Thymus (tissue), 14 donors: ENCODE measurements at places on chromosomes 5 and 9. TPM values are rescaled to one million over a fixed set of nuclear protein-coding genes. Genes with fewer than 3 reads are reported as not detected.

The MORN5 gene
- total RNA-seq, result not detected

The OR1J2 gene
- total RNA-seq, result not detected

The GFI1B gene
- total RNA-seq, result 0.61 TPM

The CDKN2A gene
- 1.6 TPM for total RNA-seq

The C5 gene
- 2.4 TPM for total RNA-seq

The PCDHGB3 gene
- 0.33 TPM for total RNA-seq

The MEGF10 gene
- 1.1 TPM for total RNA-seq

The OTP gene
- 0.05 TPM for total RNA-seq

The TPPP gene
- total RNA-seq, result 0.24 TPM

The NIM1K gene
- 0.19 TPM for total RNA-seq

The ACSL6 gene
- total RNA-seq, result 1.7 TPM

The PKD2L2 gene
- not detected for total RNA-seq

The FBP2 gene
- total RNA-seq, result 0.38 TPM

The LECT2 gene
- not detected for total RNA-seq

The AMACR gene
- 7.5 TPM for total RNA-seq

The EGFLAM gene
- total RNA-seq, result 24.0 TPM

- no peak for DNase-seq
These were observed 7.4 kb downstream of the CER1 start for GRCh38 chr9:14715102-14715501.

DNA sequence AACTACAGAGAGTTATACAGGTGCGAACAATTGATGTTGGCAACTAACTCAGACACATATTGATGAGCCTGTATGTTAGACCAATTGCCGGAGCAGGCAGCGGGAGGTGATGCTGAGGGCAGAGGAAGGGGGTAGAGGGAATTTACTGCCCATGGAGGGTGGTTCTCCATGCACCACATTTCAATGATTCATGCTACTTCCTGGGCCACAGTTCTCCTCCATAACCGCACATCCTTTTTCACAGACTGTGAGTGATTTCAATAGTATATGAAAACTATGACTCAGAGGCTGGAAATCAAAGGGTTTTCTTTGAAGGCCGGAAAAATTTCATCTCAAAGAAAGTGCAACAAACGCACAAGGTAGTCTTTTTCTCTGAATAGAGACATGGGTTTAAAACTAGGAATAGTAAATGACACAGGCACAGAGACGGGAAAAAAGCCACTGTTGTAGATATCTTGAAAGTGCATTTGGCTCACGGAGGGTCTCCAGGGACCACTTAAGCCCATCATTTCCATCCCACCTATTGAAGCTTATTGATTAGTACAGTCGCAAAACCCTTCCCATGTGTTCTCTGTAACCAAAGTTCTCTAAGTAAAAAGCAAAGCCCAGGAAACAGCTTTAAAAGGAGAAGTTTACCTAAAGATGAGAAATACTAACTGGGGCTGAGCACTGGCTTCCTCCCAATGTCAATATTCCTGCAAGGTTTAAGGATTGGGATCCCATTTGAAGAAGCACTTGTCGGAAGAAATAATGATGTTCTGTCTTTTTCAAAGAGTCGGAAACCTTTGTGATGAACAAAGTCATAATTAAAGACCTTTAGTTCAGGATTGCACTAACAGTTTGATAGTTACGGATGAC lies 28.0 kb upstream of the ADAM19 start:
- no peak for DNase-seq

DNA sequence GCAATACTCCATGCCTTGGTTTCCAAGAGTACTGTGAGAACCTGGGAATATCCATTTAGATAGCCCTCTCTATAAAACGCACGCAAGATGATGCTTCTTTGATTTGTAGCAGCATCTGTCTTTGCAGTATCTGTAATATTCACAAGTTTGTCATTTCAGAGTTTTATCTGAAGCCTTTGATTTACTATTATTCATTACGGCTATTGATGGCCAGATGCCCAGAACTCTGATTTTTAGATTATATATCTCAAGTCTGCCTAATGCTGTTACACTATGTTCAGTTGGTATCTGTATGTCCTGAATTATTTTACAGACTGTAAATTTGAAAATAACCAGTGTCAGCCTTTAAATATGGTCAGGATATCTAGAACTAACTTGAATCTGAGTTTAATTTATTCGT lies 233.3 kb downstream of the FAM170A start:
- DNase-seq, result no peak

- no peak for DNase-seq
These were observed 1075.0 kb downstream of the CDH9 start for GRCh38 chr5:25963251-25964008.

GRCh38 chr5:93929131-93929530 lies 187.7 kb upstream of the POU5F2 start:
- no peak for DNase-seq

- DNase-seq, result no peak
These were observed 212.0 kb downstream of the SREK1 start for GRCh38 chr5:66356011-66356565.

DNA sequence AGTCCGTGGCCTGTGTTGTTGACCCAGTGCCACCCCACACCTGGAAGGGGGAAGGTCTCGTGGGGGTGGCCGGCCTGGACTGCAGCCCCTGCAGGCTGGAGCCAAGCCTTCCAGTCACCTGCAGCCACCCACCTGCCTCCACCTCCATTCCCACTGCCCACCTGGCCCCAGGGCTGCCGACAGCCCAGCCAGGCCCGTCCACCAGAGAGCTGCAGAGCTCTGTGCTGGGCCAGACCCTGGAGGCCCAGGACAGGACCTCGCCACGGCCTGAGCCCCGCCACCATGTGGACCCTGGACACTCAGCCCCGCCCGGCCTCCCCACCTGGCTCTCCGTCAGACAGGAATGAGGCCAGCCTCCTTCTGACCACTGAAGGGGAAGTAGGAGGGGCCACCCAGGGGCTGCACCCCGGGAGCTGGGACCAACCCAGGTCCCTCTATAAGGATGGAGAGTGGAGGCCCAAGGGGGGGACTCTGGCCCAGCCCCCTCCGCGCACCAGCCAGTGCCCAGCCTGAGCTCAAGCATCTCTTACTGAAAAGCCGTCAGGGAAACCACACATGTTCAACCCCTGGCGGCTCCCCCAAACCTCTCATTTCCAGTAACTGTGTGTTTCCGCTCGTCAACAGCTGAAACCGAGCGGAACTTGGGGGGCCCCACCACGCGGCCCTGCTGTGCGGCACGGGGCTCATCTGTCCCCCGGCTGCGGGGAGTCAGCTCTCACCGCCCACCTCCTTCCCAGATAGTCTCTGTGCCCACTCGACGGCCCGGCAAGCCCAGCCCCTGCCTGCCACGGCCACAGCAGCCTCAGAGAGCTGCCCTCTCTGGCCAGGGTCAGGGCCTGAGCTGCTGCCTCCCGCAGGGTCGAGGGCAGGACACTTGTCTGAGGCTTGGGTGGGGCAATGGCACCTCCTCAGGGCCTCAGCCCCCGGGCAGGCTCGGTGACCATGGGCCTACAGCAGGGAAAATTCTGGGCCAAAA lies 12.8 kb downstream of the NOTCH1 start:
- DNase-seq, result peak; percentile 71

GRCh38 chr5:135264451-135265440 lies 134.3 kb downstream of the MACROH2A1 start:
- no peak for DNase-seq

- DNase-seq, result no peak
These were observed 59.4 kb downstream of the ADAMTS16 start for GRCh38 chr5:5199495-5199894.

- DNase-seq, result no peak
These were observed 62.5 kb downstream of the NFIB start for GRCh38 chr9:14251154-14252071.

- no peak for DNase-seq
These were observed 19.4 kb downstream of the EFNA5 start for GRCh38 chr5:107651325-107651724.

DNA sequence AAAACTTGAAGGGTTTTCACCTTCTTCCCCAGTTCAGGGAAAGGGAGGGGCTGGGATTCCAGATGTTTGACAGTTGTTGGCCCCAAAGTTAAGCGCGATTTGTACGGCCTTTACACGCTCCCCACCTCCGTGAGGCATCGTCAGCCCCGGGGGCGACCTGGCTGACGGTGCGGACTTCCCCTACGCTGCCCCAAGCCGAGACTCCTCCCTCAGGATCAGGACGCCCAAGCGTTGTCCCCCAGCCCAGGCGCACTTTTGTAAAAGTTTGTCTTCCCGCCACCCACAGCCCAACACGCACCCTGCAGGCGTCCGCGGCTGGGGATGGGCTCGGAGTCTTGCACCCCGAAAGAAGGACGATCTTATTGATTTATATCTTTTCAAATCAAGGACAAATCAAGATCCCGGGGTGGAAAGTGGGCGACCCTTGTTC lies 713 bp downstream of the MOB3B start:
- DNase-seq, result peak; percentile 27

GRCh38 chr5:95284572-95285408 lies at the start of gene MCTP1:
MCTP1 (minus strand) TSS chr5:95285094.
- no peak for DNase-seq

DNA sequence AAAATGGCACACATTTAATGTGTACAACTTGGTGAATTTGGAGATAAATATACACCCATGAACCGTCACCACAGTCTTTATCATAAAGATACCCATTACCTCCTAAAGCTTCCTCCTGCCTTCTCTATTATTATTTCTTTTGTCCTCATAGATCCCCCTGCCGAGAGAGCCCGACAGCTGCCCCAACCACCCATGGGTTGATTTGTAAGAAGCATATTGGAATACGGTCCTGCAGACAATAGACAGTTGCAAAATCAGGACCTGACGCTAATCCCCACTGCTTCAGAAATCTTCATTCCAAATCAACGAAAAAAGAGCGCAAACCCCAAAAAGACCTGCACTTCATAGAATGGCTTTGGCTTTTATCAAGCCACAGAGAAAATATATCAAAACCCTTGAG lies 697.5 kb downstream of the SEMA5A start:
- no peak for DNase-seq

- DNase-seq, result no peak
These were observed 288.3 kb downstream of the SLF1 start for GRCh38 chr5:94906750-94907149.

DNA sequence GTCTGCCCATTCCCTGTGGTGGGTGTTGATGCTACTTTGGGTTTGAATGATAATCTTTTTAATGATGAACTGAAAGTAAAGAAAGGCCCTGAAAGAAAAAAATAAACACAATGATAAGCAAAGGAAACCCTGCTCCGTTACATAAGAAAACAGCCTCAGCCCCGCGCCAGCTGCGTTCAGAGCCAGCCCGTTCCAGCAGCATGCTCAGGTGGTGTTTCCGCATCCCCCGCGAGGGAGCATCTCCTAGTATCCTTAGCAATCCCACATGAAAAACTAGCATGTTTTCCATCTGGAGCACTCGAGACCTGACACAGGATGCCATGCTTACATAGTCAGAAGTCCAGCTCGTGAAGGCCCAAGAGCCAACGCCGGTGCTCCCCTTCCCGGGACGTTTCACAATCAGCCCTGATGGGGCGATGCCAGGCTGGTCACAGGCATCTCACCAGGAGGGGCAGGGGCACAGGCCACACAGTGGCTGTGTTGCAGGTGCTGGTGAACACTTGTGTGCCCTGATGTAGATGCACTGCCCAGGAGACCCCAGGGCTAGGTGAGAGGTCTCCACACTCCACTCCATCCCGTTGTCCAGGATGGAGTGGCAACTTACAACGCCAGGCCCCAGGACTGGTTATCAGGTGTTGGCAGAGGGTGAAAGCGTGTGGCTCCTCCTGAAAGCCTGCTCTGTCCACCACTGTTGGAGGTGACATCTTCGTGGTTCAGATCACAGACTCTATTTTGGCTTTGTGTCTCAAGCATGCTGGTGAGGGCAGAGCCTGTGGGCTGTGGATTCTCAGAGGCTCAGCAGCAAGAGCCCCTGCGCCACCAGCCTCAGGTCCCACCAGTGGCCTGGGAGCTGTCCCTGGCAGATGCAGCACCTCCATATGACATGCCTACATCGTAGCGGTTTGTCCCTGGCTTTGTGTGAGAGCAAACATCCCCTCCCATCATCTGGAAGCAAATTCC lies 246.8 kb upstream of the IRX1 start:
- no peak for DNase-seq

DNA sequence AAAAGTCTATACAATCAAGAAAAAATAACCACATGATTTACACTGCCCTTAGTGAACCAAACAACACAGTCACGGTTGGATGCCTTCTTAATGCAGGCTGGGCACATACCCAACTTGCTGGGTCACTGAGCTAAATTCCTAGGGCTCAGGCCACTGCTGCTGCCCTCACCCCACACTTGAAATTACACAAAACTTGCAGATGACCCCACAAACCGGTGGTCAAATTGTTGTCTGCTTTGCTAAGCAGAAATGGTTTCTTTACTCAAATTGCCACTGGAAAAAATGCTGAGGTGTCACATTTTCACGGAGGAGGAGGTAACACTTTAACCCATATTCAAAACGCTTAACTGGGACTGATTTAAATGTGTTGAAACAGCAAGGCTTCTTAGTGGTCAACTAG lies 62.4 kb downstream of the HMHB1 start:
- DNase-seq, result no peak

- DNase-seq, result no peak
These were observed 78.9 kb upstream of the CXCL14 start for GRCh38 chr5:135657536-135658305.

DNA sequence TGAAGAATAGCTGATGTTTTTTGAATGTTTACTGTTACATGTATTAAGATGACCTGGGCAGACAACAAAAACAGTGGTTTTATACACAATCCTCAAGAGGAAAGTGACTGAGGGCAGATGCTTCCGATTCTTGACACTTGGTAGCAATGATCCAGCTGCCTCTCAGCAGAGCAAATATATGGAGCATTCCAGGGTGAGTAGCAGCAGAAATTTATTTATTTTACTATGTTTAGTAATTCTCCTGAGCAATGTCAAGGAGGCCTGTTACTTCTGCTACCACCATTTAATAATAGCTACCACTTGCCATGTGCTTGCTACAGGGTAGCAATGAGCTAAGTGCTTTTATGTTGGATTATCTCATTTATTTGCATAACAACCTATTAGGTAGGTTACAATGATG lies 69.1 kb upstream of the NR3C1 start:
- DNase-seq, result no peak

DNA sequence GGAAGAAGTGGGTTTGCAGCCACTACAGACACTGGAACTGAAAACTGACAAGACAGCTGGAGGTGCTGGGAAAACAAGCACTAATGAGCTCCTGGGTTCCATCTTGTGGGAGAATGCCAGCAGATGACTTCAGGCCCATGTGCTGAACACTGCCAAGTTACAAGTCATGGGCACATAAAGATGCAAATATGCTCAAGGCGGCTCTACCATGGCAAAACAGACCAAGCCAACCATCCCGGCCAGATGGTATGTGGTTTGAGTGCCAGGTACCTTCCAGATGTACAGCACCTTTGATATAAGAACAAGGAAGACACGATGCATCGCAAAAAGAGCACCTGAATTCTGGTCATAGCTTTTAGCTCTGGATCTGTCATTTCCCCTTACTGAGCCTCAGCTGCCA lies 19.9 kb downstream of the TNFSF8 start:
- DNase-seq, result no peak

DNA sequence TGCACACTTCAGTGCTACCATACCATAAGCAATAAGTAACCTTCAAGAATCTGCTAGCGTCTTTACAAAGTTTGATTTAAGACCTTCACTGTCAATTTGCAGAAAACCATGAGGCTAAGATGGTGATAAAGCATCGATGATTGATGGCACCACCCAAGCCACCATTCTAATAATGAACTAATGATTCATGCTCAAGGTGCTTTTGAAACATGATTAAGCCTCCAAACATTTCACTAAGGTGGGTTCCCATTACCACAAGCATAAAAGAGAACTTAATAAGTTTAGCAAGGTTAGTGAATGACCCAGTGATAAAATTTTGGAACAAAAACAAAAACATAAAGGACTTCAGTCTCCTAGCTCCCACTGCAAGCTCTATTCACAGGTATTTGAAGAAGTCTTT lies 214.7 kb downstream of the FBXL17 start:
- DNase-seq, result no peak

- no peak for DNase-seq
These were observed 6.2 kb upstream of the NANS start for GRCh38 chr9:98050351-98050750.
